ENCODE measurements at places on chromosomes 6 and 20.

- DNase-seq, result no peak
Measured at GRCh38 chr6:16621002-16621401, 140.3 kb downstream of the ATXN1 start.

DNA sequence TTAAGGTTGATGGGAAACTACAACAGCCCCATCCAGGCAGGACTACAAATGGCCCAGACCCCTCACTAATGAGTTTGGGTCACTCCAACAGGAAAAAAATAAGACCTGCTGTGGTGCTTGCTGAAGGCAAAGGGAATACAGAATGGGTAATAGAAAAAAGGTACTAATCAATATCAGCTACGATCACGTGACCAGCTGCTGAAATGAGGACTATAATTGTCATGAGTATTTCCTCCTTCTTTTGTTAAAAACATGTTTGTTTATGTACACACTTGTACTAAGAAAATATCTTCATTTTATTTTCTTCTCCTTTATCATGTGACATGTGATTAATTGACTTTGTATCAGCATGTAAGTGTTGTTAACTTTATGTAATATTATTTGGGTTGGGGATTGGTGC lies 199.9 kb downstream of the GJA1 start:
- no peak for DNase-seq

DNA sequence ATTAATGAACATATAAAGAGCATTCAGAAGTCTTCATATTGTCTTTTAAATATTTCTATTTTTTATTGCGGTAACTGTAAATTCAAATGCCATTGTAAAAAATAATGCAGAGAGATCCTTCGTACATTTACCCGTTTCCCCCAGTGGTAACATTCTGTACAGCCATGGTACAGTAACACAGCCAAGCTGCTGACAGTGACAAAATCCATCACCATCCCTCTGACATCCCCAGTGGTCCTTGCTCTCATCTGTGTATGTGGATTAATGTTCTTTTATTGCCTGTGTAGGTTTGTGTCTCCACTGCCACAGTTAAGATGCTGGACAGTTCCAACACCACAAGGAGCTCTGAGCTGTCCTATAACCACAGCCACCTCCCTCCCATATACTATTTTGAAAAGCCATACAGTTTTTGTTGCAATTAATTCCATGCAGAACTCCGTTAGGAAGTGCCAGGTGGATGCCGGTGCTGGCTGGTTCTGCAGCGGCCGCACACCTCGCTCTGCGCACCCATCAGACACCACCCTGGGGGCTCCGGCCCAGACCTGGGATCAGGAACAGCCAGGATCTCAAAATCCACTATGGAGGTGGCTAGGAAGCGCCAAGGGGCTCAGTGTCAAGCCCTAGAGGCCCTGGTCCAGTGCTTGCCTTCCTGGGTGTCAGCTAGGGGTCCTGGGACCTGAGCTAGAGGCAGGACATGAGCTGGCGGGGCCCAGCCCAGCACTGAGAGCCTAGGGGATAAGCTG lies 93.1 kb upstream of the PMEPA1 start:
- no peak for DNase-seq

DNA sequence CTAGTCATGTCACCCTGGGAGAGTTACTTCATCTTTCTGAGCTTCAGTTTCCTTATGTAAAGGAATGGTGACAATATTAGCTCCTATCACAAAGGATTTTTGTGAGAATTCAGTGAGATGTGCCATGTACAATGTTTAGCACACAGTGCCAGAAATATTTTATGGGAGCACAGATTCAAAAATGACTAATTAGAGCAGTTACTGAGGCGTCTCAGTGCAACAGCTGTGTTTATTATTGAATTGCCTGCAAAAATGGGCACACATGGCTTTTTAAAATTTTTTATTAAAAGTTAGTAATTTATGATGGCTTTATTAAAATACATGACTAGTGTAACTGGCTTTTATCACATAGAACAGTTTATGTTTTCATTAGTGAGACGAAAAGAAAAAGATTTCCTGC lies 134.3 kb upstream of the AHI1 start:
- no peak for DNase-seq

DNA sequence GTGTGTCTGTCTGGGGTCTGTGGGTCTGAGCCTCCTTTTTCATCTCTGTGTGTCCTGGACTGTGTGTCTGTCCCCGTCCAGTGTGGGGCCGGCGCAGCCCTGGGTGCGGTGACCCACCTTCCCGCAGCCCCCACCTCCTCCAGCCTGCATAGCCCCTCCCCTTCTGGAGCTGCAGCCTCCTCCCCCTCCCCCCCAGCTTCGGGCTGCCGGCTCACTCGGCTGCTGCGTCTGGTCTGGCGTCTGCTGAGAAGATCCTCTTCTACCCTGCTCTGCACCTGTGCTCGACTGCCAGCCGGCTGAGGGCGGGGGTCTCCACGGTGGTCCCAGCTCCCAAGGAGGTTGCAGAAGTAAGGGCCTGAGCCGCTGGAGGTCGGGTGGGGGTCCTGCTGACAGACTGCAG lies 7.6 kb upstream of the LKAAEAR1 start:
- no peak for DNase-seq

DNA sequence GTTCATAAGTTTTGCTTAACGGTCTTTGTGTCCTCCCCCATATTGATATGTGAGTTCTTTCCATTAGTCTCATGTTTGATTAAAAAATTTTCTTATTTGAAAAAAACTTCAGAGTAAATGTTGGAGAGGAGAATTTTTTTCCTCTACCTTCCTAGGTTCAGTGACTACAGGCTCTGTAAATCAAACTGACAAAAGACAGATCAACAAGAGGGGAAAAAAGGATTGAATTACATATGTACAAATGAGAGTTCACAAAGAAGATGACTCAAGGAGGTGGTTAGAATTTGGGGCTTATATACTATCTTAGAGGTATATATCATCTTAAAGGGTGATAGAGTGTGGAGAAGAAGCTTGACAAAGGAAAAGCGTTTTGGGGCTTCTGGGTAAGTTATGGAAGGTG lies 5.6 kb downstream of the TMC2 start:
- DNase-seq, result no peak

GRCh38 chr20:1832634-1833033 lies 62.6 kb upstream of the SIRPA start:
- no peak for DNase-seq

All from stimulated activated CD8-positive, alpha-beta memory T cell treated with anti-CD3 and anti-CD28 coated beads, Interleukin-4, amount 100 ng/mL, for 1 hour (primary cell).